ENCODE measurements at places on chromosomes 5 and 9. TPM values are rescaled to one million over a fixed set of nuclear protein-coding genes. Genes with fewer than 3 reads are reported as not detected.

DNA sequence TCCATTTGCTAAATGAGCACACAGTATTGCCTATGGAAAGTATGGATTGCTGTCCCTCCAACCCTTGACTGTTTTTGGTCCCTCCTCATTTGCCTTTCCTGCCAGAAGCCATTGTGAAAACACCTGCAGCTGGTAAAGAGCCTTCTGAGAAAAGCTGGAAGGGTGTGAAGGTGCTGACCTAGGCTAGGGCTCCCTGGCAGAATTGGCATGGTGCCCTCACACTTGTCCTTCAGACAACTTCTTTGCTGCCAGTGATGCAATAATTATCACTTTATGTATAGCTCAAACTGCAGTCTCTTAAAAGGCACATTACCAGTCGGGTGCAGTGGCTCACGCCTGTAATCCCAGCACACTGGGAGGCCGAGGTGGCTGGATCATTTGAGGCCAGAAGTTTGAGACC is 4.2 kb downstream of the TXNDC15 start:
- DNase-seq, result no peak
- H3K4me1 ChIP-seq, result peaks cover 30% of the 10 kb centered on the region
- no peaks in the 10 kb centered on the region for H3K27me3 ChIP-seq
- no peak overlapping the region for H3K27ac ChIP-seq
- no peak overlapping the region for H3K4me3 ChIP-seq

- no peak overlapping the region for H3K27ac ChIP-seq
- H3K36me3 ChIP-seq, result peaks cover 32% of the 10 kb centered on the region
- no peak for DNase-seq
- no peak overlapping the region for H3K4me3 ChIP-seq
- no peaks in the 10 kb centered on the region for H3K27me3 ChIP-seq
- no peaks in the 10 kb centered on the region for H3K4me1 ChIP-seq
Observed at GRCh38 chr5:36177715-36178523, 26.0 kb downstream of the SKP2 start.

DNA sequence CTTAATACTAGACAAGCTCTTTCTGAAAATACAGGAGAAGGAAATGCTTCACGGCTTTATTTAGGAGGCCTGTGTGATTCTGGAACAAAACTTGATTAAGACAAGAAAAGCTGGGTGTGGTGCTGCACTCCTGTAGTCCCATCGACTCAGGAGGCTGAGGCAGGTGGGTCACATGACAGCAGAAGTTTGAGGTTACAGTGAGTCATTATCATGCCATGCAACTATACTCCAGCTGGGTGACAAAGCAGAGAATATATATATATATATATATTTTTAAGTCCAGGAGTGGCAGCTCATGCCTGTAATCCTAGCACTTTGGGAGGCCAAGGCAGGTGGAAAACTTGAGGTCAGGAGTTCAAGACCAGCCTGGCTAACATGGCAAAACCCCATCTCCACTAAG is 33.1 kb upstream of the SPIN1 start:
- DNase-seq, result no peak
- no peak overlapping the region for H3K27ac ChIP-seq
- H3K4me3 ChIP-seq, result no peak overlapping the region
- no peaks in the 10 kb centered on the region for H3K27me3 ChIP-seq
- no peaks in the 10 kb centered on the region for H3K36me3 ChIP-seq
- no peaks in the 10 kb centered on the region for H3K4me1 ChIP-seq

GRCh38 chr9:6024035-6024554 is 8.7 kb upstream of the RANBP6 start:
- H3K36me3 ChIP-seq, result no peaks in the 10 kb centered on the region
- peak; percentile 24 for DNase-seq
- H3K27ac ChIP-seq, result no peak overlapping the region
- peaks cover 2% of the 10 kb centered on the region for H3K4me1 ChIP-seq

DNA sequence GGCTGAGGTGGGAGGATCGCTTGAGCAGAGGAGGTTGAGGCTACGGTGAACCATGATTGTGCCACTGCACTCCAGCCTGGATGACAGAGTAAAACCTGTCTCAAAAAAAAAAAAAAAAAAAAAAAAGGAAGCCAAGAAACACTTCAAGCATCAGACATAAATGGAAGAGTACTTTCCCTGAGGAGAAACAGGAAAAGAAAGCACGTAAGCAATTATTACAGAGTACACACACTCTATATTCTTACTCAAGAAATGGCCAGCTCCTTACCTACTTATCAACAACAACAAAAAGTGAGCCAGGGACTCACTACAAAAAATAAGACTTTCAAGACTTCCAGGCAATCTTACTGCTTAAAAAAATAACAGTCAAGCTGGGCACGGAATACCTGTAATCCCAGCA is 21.8 kb downstream of the ZFR start:
- DNase-seq, result no peak
- H3K4me1 ChIP-seq, result peaks cover 52% of the 10 kb centered on the region
- no peak overlapping the region for H3K4me3 ChIP-seq

DNA sequence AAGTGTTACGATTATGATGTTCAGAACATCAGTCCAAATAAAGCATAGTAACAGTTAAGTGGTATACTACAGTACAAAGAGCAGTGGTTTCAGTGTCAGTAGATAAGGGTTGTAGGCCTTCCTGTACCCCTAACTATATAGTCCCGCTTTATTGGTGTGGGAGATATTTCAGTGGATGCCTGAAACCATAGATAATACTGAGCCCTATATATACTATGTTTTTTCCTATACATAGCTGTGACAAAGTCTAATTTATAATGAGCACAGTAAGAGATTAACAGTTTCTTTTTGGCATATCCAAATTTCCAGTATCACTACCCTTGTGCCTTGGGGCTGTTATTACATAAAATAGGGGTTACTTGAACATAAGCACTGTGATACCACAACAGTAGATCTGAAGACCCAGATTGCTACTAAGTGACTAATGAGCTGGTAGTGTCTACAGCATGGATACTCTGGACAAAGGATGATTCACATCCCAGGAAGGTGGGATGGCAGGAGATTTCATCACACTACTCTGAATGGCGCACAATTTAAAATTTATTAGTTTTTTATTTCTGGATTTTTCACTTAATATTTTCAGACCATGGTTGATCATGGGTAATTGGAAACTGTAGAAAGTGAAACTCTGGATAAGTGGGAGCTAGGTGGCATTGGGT is 119.3 kb downstream of the RPS23 start:
- H3K27ac ChIP-seq, result no peak overlapping the region
- no peaks in the 10 kb centered on the region for H3K4me1 ChIP-seq
- no peak for DNase-seq
- no peaks in the 10 kb centered on the region for H3K27me3 ChIP-seq
- no peak overlapping the region for H3K4me3 ChIP-seq

GRCh38 chr5:115064380-115064779 is 105.3 kb downstream of the TRIM36 start:
- H3K27ac ChIP-seq, result no peak overlapping the region
- H3K4me1 ChIP-seq, result no peaks in the 10 kb centered on the region
- H3K27me3 ChIP-seq, result peaks cover 2% of the 10 kb centered on the region
- DNase-seq, result no peak
- H3K36me3 ChIP-seq, result no peaks in the 10 kb centered on the region
- no peak overlapping the region for H3K4me3 ChIP-seq

DNA sequence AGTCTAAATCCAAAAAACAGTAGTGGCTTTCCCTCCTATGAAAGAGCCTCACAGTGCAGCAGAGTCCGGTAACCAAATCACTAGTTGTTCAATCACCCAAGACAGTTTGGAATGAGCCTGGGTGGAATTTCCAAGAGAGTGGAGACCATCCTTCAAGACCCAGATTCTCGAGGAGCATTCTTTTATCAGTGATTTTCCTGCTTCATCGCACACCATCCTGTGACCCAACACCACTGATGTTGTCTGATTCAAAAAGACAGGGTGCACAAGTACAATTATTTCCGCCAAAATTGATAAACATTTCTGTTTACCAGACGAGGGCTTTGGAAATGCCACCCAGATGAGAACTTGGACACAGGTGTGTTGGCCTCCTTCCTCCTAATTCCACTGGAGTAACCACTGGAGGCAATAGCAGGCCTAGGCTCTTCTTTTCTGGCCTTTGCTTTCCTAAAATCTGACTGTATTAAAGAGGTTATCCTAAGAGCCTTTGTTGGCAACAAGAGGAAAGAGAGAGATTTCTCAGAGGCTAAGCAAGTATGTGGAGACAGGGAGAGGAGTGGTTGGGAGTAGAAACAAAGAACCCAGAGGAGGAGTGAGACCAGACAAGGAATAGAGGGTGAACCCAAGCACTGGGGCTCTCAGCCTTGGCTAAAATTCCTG is 56.3 kb upstream of the S1PR3 start:
- no peak for DNase-seq
- no peak overlapping the region for H3K4me3 ChIP-seq
- no peak overlapping the region for H3K27ac ChIP-seq
- no peaks in the 10 kb centered on the region for H3K4me1 ChIP-seq
- H3K36me3 ChIP-seq, result no peaks in the 10 kb centered on the region
- peaks cover 13% of the 10 kb centered on the region for H3K27me3 ChIP-seq

GRCh38 chr5:100643473-100643872 is 108.3 kb downstream of the FAM174A start:
- H3K4me1 ChIP-seq, result no peaks in the 10 kb centered on the region
- no peaks in the 10 kb centered on the region for H3K36me3 ChIP-seq
- peaks cover 7% of the 10 kb centered on the region for H3K27me3 ChIP-seq
- no peak overlapping the region for H3K27ac ChIP-seq
- DNase-seq, result no peak

GRCh38 chr5:56426693-56427092 is 193.6 kb upstream of the ANKRD55 start:
- no peak for DNase-seq
- no peak overlapping the region for H3K27ac ChIP-seq
- H3K4me3 ChIP-seq, result no peak overlapping the region
- H3K36me3 ChIP-seq, result no peaks in the 10 kb centered on the region
- H3K4me1 ChIP-seq, result peaks cover 2% of the 10 kb centered on the region

DNA sequence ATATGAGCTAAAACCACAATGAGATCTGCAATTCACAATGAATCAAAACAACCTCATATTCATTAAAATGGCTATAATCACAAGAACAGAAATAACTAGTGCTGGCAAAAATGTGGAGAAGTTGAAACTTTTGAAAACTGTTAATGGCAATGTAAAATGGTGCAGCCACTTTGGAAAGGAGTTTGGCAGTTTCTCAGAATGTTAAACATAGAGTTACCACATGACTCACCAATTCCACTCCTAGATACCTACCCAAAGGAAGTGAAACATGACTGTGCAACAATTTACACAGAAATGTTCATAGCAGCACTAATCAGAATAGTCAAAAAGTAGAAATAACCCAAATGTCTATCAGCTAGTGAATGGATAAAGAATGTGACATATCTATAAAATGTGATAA is 862.2 kb downstream of the DTWD2 start:
- no peaks in the 10 kb centered on the region for H3K27me3 ChIP-seq
- no peak overlapping the region for H3K4me3 ChIP-seq
- no peaks in the 10 kb centered on the region for H3K4me1 ChIP-seq
- no peaks in the 10 kb centered on the region for H3K36me3 ChIP-seq
- DNase-seq, result no peak
- no peak overlapping the region for H3K27ac ChIP-seq

DNA sequence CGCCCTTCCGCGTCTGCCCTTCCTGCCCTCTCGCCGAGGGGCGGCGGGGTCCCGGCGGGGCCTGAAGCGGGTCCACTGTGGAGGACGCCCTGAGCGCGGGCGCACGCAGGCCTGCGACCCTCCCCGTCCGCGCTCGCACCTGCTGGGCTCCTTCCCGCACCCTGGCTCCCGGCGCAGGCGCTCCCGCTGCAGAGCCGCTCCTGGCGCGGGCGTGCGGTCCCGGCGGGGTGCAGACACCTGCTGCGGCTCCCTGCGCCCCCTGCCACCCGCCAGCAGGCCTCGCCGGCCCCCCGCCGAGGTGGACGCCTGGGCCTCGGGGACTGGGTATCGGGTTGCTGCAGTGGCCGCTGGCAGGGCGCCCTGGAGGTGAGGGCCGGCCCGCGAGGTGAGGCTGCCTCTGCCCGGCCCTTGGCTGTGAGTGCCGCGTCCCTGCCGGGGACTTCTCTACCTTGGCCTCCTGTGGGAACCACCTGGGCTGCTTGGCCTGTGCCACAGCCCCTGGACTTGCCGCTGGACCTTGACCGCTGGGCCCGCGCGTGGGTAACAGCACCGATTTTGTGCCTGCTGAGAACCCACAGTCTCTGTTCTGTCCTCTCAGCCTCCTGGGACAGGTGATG is 627 bp downstream of the ARRDC1 start:
- H3K27me3 ChIP-seq, result no peaks in the 10 kb centered on the region
- H3K36me3 ChIP-seq, result no peaks in the 10 kb centered on the region
- peak; percentile 33 for DNase-seq
- peaks cover 35% of the 10 kb centered on the region for H3K4me1 ChIP-seq
- H3K4me3 ChIP-seq, result peak overlapping the region; percentile 87

GRCh38 chr5:137366526-137366925 is 132.6 kb downstream of the SPOCK1 start:
- no peak overlapping the region for H3K4me3 ChIP-seq
- no peaks in the 10 kb centered on the region for H3K36me3 ChIP-seq
- DNase-seq, result no peak
- no peak overlapping the region for H3K27ac ChIP-seq
- peaks cover 2% of the 10 kb centered on the region for H3K27me3 ChIP-seq

DNA sequence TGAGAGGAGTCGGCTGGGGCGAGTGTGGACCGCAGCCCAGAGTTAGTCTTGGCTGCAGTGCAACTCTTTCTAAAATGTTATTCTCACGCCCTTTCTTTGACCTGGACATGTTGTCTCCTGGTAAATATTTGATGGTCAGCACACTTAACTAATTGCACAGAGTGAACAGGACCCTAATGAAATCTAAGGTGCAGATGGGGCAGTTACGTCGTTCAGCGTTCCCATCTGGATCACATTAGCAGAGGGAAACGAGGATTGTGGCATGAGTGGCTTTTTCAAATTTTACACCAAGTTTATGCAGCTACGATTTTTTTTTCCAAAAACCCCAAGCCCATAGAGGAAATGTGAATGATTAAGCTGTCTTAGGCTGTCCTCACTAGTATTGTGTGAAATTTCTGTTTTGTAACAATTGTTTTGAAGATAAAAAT is 483 bp downstream of the C9orf85 start:
- no peaks in the 10 kb centered on the region for H3K36me3 ChIP-seq
- H3K4me1 ChIP-seq, result peaks cover 70% of the 10 kb centered on the region
- no peak for DNase-seq
- H3K4me3 ChIP-seq, result peak overlapping the region; percentile 99

GRCh38 chr5:66307647-66308241 is 163.6 kb downstream of the SREK1 start:
- H3K4me1 ChIP-seq, result peaks cover 6% of the 10 kb centered on the region
- no peaks in the 10 kb centered on the region for H3K36me3 ChIP-seq
- no peak for DNase-seq
- H3K27me3 ChIP-seq, result peaks cover 21% of the 10 kb centered on the region

Gene ZBTB5
- 12.9 TPM for total RNA-seq

Gene FOXD4L6
- total RNA-seq, result not detected

Gene TAF1L
- 0.08 TPM for total RNA-seq

Gene PITX1
- total RNA-seq, result not detected

Gene SH3TC2
- not detected for total RNA-seq

Gene SEMA6A
- total RNA-seq, result not detected

Gene NEUROG1
- not detected for total RNA-seq

Gene ZNF454
- 0.49 TPM for total RNA-seq

Gene OMD
- not detected for total RNA-seq

Measured in naive thymus-derived CD8-positive, alpha-beta T cell (primary cell).